DMS79 (cell line): ENCODE measurements at places on chromosomes 12 and 14.
A peak's percentile ranks its signal among the peaks of the same experiment; 100 is the strongest.

DNA sequence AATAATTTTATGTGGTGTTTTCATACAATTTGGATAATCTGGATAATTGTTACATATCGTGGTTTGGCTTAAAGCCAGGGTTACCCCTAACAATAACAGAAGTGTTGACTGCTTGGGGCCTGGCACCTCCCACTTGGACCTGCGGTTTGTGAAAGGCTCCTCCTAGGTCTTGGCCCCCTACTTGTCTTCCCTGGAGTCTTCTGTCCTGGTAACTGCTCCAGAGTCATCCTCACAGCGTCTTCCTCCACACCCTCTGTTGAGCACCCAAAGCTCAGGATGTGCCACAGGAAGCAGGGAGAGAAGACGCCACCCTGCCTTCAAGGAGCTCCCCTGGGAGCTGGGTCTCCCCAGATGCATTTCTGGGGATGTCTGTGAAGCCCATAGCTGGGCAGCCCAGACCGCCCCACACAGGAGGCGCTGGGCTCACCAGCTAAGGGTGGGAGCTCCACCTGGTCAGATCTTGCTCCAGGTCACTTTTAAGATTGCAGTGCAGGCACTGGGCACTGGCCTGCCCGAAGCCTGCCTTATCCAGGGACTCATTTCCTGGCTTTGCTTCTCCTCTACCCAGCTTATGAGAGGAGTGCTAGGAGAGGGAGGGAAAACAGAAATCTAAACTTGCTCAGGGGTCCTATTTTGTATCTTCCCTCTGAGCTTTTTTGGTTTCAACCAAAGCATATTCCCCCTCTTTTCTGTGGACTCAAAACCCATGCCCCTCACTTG lies 98.2 kb downstream of the ZFP36L1 start:
- DNase-seq = no peak

- no peak for DNase-seq
These were observed 207.9 kb downstream of the EFCAB11 start for GRCh38 chr14:89746654-89747053.

- no peak for DNase-seq
These were observed 113.5 kb upstream of the EGLN3 start for GRCh38 chr14:34064349-34064748.

- DNase-seq = no peak
These were observed 37.4 kb downstream of the RERG start for GRCh38 chr12:15183821-15184220.

- DNase-seq = no peak
These were observed 338.4 kb downstream of the TMEM121 start for GRCh38 chr14:105864651-105865265.

DNA sequence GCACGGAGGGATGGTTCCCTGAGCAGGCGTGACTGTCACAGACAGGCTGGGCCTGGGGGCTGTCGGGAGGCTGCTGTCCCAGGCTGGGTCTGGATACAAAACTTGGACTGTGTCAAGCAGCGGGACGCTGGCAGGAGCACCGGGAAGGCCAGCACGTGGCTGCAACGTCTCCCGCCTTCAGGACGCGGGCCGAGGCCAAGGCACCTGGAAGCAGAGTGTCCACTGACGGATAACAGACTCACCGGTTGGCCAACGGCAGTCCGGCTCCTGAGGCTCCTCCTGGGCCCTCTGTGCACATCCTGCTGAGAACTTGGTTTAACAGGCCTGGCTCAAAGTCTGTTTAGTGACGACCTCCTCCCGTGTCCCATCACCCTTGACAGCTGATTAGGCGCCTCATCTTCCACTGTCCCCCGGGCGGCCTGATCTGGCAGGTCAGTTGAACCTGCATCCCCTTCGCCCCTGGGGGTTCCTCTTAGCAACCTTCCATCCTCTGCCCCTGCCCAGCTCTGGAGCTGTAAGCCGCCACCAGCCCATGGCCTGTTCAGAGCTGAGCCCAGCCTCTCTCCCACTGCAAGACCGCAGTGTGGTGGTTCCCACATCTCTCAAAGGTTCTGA lies 2.5 kb downstream of the XRCC3 start:
- no peak for DNase-seq

GRCh38 chr12:94033101-94033500 lies 115.3 kb upstream of the PLXNC1 start:
- DNase-seq = no peak

DNA sequence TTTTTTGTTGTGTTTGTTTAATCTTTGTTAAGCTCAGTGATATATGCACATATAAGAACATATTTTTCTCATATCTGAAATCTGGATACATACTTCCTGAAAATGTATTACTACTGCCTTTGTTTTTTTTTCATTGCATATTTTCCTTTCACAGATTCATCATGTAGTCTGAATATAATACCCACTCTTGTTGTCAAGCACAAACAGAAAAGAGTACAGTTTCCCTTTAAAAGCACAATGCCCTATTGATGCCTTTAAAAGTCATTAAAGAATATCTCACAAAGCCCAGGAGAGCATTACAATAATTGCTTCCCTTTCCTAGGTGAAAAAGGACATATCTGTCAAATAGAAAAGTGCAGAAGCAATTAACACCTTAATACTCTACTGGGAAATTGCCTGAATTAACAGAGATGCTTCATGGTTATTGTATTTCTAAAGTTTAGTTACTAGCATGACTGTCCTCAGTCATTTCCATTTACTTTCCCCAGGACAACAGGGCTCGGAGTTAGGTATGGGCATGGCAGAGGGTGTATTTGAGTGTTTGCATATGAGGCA lies 107.4 kb downstream of the GRIP1 start:
- no peak for DNase-seq

GRCh38 chr12:121803861-121804416 lies at the start of gene SETD1B:
Gene SETD1B, plus strand, starts transcription at chr12:121804009. Its CDS starts 729 bp downstream, at chr12:121804738.
- DNase-seq = no peak

DNA sequence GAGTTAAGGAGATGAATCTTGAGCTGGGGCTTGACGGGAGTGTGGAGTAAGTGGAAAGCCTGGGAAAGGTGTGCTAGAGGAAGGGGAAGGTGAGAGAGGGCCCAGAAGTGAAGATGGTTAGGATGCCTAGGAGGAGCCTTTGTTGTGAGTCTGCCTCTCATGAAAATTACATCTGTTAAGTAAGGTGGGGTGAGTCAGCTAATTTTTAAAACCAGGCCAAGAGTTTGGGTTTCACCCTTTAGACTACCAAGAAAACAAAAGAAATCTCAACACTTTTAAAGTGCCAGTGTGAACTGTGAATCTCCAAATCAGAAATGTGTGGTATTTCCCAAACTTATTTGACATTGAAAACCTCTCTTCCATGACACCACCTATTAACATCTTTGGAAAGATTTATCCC lies 185.2 kb downstream of the CRADD start:
- DNase-seq = no peak

DNA sequence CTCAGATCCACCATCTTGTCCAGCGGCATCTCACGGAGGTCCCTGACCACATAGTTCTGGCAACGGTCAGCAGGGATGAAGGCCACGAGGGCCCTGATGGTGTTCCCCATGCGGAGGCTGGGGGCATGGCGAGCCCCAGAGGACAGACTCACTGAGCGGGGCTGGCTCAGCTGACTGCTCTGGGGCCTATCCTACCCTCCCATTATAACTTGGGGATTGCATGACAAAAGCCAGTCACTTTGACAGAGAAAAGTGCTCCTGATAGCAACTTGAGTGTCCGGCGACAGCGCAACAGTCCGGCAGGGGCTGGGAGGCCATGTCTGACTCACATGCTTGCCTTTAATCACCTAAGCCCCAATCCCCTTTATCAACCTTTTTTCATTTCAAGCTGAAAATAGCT lies at the start of gene LRRC10:
TSS of gene LRRC10 (minus strand) at position 179 of the 400 bp plus-strand sequence. CDS start at position 110, 69 bp downstream.
- no peak for DNase-seq

DNA sequence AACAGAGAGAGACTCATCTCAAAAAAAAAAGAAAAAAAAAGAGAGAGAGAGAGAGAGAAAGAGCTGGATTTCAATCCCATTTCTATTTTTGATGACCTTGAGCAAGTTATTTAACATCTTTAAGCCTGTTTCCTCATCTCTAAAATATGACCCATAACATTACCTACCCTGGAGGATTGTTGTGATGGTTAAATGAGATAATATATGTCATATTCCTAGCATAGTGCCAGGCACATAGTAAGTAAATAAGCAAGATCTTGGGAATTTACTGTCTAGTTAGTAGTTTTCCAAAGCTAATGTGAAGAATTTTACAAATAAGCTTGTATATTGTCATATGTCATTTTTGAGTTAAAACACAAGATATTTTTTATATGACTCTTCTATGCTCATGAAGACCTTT lies 236.5 kb downstream of the PHLDA1 start:
- DNase-seq = no peak

GRCh38 chr12:78375461-78375860 lies 489.1 kb upstream of the SYT1 start:
- no peak for DNase-seq

DNA sequence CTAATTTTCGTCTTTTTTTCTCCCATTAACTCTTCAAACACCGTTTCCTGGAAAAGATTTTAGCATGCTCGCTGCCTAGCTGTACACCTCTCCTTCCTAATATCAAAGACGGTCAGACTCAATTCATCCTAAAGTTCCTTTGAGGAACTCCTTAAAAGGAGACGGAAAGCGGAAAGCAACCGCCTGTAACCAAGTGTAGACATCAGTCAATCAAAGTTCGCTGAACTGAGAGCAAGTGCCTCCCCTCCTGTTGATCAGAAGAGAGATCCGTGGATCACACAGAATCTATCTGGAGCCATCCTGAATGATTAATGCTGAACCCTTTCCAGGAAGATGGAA lies 412 bp upstream of the TEP1 start:
- DNase-seq = no peak

- no peak for DNase-seq
These were observed 14.2 kb upstream of the MYO1A start for GRCh38 chr12:57063991-57064685.

- no peak for DNase-seq
These were observed 9.2 kb upstream of the INF2 start for GRCh38 chr14:104680056-104680805.

DNA sequence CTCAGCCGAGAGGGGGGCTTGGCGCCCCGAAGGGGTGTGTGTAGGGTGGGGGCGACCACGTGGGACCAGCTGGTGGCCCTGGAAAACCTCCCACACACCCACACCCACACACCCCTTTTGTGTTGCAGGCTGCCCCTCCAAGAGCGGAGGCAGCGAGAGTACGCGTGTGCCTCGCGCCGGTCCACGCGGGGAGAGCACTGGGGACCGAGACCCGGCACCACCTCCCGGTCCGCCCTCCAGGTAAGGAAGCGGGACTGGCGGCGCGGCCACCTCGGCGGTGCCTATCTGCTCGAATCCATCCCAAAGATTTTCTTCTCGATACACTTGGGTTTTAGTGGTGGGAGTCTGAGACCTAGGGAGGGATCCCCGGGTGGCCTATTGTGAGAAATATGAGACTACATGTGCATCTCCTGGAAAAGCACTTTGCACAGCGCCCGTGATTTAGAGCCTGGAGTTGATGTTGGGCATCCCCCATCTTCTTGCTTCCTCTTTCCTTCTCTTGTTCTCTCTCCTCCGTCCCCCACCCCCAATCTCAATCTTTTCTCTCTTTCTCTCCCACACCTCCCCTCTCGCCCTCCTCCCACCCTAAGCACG lies 393 bp downstream of the SYT1 start:
- peak; percentile 49 for DNase-seq

DNA sequence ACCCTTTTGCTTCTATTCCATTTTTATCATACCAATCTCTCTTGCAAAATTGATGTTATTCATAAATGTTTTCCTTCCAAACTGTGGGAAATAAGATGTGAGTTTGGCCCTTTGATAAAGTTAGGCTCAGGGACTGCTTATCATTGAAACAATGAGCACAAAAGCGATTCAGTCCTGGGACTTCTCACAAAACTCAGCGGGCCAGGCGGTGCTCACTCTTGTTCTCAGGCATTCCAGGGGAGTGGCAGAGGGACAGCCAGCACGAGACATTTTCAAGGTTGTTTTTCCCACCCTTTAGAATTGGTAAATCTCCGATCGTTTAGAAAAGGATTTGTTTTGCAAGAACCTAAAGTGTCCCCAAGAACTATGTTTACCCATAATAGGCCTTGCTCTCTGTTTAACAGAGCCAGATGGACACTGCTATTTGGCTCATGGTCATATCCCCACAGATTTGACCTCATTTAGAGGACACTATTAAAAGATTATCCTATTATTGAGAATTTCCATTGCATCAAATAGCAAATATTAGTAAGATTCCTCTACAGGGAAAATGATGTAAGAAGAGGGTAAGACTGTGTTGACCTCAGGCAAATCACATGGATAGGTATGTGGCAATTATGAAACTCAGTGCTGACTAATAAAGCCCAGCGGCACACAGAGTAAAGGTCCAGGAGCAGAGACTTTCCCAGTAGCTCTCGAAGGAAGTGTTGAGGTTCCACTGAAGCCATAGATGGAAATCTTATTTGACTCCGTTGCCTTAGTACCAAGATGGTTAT lies 102.7 kb upstream of the USP44 start:
- no peak for DNase-seq

DNA sequence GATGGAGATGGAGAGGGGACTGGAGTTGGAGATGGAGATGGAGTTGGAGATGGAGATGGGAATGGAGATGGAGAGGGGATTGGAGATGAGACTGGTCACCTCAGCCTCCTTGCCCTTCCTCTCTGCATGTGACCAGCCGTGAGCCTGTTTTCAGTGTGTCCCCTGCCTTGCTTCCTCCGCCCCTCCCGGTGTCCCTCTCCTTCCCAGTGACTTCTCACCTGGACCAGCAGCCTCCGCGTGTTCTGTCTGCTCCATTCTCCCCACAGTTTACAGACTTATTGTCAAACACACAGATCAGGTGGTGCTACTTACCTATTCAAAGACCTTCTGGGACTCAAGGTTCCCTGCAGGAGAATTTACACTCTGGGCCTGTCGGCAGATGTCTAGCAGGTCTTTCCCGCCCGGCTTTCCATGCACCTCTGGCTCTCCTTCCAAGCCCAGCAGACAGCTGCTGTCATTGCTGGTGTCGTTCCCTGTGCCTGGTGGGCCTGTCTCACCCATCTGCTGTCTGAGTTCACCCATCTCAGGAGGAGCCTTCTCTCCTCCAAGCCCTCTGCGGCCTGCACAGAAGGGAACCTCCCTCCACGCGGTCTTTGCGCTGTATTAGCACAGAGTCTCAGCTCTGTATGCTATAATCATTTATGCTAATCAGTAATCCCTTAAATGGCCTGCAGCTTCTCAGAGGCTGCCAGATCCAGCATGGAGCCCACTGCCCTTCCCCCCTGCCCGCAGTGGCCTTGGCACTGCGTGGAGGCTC lies 62.1 kb downstream of the ADGRD1 start:
- DNase-seq = no peak

DNA sequence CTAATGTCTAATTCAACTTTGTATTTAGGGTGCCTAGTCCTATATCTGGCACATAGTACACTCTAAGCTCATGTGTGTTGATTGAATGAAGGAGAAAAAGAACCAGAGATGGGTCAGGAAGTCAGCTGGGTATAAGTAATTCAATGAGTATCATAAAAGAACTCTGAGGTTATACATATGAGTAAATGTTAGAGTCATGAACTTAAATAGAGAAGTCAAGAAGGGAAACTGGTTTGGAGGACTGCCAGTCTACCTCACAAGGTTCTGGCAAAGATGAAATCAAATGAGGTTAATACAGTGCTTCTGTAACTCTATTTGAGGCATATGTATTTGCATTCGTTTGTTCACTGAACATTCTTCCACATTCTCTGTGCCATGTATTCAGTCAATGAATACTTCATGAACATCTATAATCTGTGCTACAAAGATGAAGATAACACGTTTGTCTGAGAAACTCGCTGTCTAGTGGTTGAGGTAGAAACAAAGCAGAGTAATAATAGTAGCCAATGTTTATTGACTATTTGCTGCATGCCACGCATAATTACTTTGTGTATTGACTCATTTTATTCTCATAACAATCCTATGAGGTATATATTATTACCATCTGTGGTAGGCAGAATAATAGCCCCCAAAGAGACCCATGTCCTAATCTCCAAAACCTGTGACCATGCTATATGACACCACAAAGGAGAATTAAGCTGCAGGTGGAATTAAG lies 88.9 kb downstream of the PTGER2 start:
- DNase-seq = no peak

- no peak for DNase-seq
These were observed 151.4 kb downstream of the KTN1 start for GRCh38 chr14:55731311-55731872.
